ENCODE measurements at places on chromosomes 2 and 18. TPM values are rescaled to one million over a fixed set of nuclear protein-coding genes. Genes with fewer than 3 reads are reported as not detected.

- no peak for DNase-seq
Observed at GRCh38 chr2:34831096-34831495, 1232.0 kb upstream of the FAM98A start.

DNA sequence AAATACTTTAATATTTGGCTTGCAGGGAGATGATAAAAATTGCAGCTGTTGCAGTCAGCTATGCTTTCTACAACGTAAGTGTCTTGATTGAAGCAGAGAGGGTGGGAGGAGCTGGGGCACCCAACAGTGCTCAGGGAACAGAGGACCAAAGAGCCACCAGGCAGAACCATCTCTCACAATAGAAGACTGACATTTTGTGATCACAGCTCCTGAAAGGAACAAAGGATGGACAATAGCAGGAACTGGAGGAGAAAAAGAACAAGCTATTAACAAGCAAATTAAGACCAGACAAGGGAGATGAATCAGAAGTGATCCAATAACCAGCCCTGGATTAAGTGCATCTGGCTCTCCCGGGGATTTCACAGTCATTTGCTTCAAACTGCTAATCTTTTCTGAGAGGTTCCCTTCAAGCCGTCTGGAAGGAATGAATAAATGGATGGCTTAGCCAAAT, 65.7 kb upstream of the SMAD2 start:
- no peak for DNase-seq

PAIP2B gene
- total RNA-seq = 1.2 TPM

DNA sequence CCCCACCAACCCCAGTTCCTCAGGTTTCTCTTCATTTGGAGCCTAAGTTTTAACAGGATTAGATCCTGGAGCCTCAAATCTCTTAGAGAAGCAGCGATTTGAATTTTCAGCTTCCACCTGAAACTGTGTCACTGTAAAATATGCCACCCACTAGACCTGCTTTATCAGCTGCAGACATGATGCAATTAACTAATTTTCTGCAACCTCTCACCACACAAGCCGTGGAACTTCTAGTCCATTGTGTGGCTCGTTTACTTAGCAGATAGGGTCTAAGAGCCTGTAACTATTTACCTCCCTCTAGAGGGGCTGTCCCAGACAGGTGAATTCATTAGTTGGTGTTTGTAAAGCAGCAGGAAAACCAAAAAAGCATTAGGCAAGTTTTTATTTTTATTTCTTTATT, 31.6 kb upstream of the FZD5 start:
- no peak for DNase-seq

DNA sequence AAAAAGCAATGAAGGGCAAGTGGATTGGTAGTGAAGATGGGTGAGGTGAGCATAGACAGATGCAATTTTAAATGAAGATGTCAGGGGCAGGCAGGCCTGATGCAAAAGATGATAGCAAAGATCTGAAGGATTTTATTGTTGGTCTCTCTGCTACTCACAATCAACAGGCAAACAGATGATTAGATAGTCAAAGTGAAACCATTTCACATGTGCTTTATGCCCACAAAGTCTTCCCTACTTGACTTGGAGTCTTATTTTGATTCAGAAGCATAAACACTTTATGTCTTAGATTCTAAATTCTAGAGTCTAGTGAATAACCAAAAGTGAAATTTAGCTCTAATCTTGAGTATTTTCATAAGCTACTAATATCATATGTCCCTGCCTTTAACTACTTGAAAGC, 153.8 kb upstream of the HNRNPA3 start:
- no peak for DNase-seq

DNA sequence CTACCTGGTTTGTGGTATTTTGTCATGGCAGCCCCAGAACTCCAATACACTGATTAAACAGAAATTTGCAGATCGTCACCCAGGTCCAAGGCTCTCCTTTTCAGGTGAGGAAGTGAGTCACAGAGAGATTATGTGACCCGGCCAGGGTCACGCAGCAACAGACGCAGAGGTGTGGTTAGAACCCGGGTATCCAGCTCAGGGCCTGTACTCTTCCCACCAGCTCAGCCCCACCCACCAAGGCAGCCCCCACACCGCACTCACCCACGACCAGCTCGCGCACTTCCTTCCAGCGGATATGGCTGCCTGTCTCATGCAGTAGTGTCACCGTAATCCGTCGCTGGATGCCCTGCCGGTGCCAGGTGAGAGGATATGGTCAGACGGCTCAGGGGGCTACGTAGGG, 48.1 kb downstream of the AQP12A start:
- DNase-seq = peak; percentile 30

PLEKHH2 gene
- total RNA-seq = 0.16 TPM

- no peak for DNase-seq
Observed at GRCh38 chr2:85446296-85447221, 28.0 kb downstream of the SH2D6 start.

EMILIN1 gene
- total RNA-seq = 0.76 TPM

- no peak for DNase-seq
Observed at GRCh38 chr2:112150447-112150846, 12.3 kb downstream of the FBLN7 start.

GRCh38 chr18:56124186-56124585, 514.2 kb downstream of the TXNL1 start:
- DNase-seq = no peak
